ENCODE measurements at places on chromosomes 3 and 15.
A peak's percentile ranks its signal among the peaks of the same experiment; 100 is the strongest.

GRCh38 chr3:60417576-60417975, 833.7 kb downstream of the FHIT start:
- DNase-seq: no peak

DNA sequence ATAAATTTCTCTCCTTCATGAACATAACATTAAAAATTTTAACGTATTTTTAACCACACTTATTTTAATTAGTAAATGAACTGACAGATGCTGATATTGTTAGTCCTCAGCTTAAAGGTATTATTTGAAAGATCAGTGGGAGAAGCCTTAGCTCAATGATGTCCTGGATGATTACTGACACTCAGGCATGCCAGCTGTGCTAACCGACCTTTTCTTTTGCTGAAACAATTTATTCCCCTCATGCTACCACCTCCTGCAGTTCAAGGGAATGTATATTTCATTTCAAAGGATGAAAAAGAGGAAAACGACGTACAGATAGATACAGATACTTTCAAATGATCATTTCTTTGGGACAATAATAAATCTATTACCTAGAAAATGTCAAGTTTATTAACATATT, 620.8 kb downstream of the FGF12 start:
- no peak for DNase-seq

- DNase-seq: no peak
These were observed 26.7 kb downstream of the SNTN start for GRCh38 chr3:63679186-63679585.

DNA sequence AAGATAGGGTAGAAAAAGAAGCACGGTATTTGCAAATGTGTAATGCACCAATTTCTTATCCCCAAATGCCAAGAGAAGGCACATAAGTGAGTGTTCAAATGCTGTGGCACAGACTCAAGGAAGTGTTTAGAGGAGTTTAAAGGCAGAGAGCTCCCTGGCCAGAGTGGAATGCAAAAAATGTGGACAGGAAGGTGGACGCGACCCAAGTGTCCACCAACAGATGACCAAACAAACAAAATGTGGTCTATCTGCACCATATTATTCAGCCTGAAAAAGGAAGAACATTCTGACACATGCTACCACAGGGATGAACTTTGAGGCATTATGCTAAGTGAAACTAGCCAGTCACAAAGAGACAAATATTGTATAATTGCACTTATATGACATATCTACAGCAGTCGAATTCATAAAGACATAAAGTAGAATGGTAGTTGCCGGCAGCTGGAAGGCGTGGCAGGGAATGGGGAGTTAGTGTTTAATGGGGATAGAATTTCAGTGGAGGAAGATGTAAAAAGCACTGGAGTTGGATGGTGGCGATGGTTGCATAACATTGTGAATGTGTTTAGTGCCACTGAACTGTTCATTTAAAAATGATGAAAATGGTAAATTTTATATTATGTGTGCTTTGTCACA, 126.6 kb downstream of the SRGAP3 start:
- DNase-seq: no peak

DNA sequence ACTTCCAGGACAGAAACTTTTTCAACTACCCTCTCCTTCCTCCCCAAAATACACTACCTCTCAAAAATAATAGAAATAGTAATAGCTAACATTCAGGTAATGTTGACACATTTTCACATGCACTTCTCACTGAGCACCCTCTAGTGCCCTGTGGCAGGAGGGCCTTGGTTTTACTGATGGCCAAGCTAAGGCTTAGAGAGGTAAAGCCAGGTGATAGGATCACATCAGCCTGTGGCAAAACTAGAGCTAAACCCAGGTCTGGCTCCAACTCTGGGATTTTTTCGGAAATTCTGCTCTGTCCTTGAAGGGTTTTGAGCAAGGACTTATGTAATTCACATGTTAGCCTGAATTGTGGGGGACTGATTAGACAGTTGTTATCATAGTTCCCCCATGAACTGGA, 922 bp upstream of the TAMM41 start:
- DNase-seq: no peak

GRCh38 chr15:31840849-31841476, 189.4 kb upstream of the CHRNA7 start:
- DNase-seq: no peak

GRCh38 chr15:75034615-75035014, 11.2 kb downstream of the PPCDC start:
- no peak for DNase-seq

GRCh38 chr3:184259878-184260723, 1.3 kb downstream of the CAMK2N2 start:
- DNase-seq: no peak

- no peak for DNase-seq
These were observed 168.4 kb upstream of the CADPS start for GRCh38 chr3:63043631-63044030.

DNA sequence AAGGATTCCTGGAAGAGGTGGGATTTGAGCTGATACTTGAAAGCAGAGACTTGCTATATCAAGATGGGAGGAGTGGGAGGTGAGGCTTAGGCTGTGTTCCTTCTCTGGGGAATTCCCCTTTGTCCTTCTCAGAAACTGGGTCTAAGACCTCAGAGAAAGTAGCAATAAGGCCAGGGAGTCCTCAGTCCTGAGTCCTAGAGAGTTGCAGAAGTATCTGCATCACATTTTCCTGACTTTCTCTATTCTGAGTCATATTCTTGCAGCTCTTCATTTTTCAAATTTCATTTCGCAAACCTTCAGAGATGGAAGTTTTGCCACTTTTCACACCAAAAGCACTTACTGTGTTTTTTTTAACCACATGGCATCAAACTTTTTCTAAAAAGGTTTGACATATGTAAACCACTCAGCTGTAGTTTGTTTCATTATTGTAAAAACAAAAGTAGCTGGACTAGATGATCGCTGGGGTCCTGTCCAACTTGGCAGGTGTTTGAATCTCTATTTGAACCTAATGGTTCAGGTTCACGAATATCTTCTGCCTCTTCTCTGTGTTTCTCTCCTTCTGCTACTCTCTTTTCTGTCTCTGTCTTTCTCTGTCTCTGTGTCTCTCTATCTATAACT, 21.3 kb downstream of the COLQ start:
- no peak for DNase-seq

- no peak for DNase-seq
These were observed 10.6 kb downstream of the ATP1B3 start for GRCh38 chr3:141887051-141887450.

DNA sequence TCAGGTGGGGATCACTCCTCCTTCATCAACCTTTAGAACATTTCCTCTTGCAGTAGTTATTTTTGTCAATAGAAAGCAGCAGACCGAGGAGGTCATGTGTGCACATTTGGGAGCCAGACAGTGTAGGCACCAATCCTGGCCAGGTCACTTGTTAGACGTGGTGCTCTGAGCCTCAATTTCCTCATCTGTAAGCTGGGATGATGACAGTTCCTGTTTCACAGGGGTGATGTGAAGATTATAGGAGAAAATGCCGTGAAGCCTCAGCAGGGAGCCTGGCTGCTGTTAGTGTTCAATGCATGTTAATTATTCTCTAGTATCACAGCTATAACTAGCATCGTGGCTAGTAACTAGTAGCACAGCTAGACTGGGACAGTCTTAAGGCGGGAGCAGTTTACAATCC, 64.7 kb downstream of the ATP2B2 start:
- no peak for DNase-seq

DNA sequence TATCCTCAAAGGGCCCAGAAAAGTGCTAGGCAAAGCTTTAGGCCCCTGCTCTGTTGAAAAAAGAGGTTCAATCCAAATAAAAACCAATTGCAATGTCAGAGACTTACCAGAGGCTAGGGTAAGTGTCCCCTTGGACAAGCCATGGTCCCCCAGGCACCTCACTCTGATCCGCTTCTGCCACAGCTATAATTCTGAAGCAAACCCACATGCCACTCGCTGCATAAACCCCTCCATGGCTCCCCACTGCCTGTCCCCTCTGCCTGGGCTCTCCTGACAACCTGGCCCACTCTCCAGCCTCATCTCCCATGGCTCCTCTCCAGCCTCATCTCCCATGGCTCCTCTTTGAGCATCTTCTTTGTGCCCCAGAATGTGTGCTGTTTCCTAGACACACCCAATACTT, 169.6 kb upstream of the TLE3 start:
- no peak for DNase-seq

DNA sequence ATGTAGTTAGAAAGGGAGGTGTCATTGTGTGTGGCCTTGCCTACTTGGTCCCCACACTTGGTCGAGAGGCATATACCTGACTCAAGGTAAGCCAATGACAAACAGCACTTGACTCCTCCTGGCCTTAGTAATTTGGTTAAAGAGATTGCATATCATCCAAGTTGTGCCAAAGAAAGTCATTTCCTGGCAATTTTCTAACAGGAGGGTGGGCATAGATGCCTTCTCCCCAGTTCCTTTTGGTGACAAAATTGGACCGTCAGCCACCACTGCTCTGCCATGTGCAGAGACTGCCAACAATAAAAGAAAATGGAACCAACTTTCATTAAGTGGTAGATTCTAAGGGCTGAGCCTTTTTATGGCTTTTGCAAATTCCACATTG, 7.9 kb upstream of the LEKR1 start:
- no peak for DNase-seq

- DNase-seq: no peak
These were observed 399.8 kb downstream of the SHQ1 start for GRCh38 chr3:72448375-72448823.

- DNase-seq: no peak
These were observed 16.6 kb downstream of the EPB42 start for GRCh38 chr15:43204016-43204901.

GRCh38 chr3:100354850-100355249, 20.3 kb downstream of the NIT2 start:
- no peak for DNase-seq

GRCh38 chr3:183587336-183587735, 31.8 kb upstream of the KLHL6 start:
- DNase-seq: no peak

DNA sequence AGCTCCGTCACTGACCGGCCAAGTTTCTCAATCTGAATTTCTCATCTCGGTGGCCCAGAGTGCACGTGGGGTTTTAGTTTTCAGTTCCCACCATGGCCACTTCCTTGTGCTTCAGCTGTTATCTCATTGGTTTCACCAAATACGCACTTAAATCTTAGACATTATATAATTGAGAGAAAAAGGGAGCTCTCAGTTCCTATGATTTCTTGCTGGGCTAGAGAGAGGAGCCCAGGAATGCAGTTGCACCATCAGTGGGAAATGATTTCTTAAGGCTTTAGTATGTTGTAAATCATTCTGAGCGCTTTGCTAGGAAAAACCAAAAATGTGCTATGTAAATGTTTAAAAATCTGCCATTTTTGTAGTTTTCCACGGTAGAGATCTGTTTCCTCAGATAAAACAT, 53.2 kb downstream of the OXNAD1 start:
- DNase-seq: peak; percentile 51

DNA sequence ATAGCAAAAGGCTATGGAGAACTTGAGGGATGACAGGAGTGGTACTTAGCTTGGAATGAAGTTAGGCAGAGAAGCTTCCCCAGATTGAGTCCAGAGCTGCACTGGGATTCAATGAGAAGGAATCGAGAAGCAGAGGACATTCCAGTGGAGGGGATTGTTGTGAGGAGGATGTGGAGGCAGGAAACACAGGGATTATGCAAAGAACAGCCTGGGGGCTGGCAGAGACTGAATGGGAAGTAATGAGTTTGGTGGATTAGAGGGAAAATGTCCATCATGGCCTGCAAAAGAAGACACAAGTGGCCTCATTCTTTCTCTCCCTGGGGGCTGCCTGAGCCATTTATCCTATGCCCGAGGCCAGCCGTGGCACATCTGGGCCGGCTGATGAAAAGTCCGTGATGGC, 20.5 kb upstream of the SCN10A start:
- no peak for DNase-seq

DNA sequence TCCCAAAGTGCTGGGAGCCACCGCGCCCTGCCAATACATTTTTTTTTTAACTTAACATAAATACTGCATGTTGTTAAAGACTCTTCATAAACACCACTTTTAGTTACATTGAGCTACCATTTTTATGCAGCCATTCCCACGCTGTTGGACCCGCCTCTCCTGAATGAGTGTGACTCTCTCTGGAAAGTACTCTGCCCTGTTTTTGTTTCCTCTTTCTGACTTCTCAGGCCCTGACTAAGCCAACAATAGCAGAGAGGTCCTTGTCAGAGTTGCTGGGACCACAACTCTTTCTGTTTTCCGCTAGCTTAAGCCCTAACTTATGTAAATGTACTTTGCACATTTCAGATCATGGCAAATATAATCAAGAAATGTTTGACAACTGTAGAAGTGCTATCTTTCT, 35.2 kb downstream of the PARP15 start:
- DNase-seq: no peak

DNA sequence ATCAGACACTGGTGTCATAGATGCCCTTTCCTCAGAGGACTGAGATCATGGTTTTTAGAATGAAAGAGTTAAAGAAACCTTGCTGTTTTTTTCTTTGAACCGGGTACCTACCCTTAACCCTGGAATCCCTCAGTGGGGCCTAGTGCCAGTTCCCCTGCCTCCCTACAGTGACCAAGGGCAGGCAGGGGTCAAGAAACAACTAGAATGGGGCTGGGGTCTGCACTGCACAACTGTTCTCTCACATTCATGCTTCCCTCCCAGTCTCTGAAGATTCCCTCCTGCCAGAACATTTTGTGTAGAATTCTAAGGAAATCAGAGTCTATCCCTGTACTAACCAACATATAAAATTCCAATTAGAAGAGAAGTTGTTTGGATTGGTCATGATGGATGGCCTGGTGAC, 47.9 kb downstream of the TGFBR2 start:
- no peak for DNase-seq
